ENCODE measurements at places on chromosomes 11 and 22.

GRCh38 chr11:77428598-77428997 is 45.3 kb downstream of the PAK1 start:
- no peak for DNase-seq

- DNase-seq = no peak
Measured at GRCh38 chr11:125329786-125330185, 165.2 kb downstream of the PKNOX2 start.

DNA sequence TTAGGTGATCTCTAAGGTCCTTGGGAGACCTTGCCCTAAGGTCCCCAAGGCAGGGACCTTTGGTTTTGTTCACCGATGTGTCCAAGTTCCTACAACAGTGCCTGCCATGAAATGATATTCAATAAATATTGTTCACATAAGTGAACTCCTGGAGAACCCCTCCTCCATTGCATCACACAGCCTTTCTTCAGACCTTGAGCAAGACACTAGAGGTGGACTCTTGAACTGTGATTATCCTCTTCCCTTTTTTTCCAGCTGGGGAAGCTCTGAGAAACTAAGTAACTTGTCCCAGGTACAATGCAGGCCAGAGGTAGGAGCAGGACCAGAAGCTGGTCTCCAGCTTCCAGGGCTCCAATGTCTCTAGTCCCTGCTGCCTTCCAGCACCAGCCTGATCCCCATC is 76.6 kb upstream of the LMO1 start:
- DNase-seq = no peak

DNA sequence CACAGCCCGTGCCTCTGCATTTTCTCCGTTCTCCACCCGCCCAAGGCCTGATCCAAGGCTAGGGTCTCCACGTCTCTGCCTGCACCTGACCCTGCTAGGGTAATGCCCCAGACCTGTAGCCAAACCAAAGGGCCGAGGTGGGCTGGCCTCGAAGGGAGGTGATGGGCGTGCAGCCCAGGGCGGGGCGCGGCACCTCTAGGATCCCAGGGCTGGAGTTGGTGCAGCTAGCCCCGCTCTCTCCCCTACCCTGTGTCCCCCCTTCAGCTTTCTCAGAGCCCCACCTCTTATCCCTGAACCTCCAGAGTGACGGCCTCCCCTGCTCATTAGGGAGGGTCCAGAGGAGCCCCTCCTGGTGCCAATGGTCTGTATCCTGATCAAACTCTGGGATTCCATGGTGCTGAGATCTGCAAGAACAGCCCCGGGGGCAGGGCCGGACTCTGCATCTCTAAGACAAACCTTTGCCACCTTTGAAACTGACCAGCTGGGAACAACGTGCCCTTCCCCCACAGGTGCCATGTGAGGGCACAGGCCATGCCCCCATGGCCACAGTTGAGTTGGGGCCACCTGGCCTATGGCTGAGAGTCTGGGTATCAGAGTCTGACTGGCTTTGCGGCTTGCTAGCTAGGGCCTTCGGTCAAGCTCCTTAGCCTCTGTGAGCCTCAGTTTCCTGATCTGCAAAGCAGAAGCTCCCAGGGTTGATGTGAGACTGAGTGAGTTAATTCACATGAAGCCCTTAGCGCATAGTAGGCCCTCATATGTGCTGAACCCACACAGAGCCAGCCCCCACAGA is 23.1 kb upstream of the CBX7 start:
- no peak for DNase-seq

DNA sequence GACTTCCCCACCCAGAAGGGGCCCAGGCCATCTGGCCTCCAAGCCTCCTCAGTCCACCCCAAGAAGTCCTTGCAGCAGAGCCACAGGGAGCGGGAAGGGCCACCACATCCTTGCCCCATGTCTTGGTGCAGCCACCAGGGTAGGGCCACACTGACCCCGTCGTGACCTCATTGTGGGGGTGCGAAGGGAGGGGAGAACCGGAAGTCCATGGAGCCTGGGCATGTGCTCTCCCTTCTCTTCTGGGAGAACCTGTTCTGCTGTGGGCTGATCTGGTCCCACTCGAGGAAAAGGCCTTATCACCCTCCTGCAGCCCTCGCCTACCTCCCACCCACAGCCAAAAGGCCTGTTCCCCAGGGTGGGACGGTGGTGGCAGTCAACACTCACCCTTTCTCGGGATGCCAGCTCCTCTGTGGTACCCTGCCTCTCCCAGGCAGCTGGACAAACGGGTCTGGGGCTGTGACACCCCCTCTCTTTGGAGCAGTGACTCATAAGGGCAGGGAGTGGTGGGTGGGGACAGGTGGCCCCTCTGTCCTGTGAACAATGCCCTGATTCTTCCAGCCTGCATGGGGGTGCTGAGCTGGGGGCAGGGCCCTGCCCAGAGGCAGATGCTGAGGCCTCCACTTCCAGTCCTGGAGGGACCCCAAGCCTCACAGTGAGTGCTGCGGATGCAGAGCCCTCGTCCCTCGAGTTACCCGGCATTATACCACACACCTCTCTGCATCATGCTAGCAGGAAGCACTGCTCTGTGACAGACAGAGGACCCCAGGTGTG is 14.6 kb upstream of the CTSD start:
- DNase-seq = no peak
